AG10803 (cell line): ENCODE measurements at places on chromosomes 16 and 17.

DNA sequence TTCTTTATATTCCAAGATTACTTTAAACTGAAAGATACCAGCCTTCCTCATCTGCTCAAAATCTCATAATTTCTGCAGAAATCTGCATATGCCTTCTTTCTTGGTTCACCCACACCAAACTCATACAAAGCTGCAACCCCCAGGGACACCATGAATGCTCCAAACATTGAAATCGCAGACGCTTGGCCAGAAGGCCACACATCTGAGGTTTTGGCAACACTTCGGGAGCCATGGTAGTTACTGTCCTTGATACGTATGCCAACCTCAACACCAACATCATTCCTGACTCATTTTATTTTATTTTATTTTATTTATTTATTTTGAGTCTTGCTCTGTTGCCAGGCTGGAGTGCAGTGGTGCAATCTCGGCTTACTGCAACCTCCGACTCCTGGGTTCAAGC lies 11.8 kb downstream of the GSPT1 start:
- no peak for DNase-seq

DNA sequence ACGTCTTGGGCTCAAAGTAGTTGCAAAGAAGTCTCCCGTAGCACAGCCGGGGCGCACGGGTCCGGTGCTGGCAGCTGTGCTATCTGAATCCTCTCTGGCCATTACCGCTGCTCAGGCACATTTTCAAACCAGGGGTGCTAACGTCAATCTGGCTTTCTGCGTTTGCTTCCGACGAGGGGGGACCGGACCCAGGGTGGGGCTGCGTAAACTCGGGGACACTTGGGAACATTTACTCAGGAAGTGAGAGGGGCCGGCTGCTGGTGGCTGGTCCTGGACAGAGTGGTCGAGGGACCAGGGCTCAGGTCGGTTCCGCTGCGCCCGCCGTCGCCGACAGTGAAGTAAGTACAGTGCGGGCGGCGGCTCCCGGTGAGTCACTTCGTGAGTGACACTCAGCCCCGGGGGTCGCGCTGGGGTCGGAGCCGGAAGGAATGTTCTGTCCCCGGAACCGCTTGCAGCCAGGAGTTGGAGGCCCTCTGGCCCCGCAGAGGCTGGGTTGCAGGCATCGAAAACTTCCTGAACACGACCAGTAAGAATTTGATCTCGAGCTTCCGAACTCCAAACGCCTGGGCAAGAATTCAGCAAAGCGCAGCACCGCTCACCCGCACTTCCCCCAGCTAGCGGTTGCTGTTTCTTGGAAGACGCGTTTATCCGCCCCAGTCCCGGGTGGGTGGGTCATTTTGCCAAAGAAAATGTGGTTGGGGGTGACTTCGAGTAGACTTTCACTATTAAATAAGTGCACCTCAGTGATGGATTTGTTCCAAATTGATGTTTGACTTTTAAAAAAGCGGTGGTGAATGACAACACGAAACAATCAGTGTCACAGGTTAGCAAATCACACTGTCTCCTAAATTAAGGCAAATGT lies 1.4 kb upstream of the HS3ST3B1 start:
- DNase-seq: peak; percentile 69

- DNase-seq: no peak
Observed at GRCh38 chr17:17295141-17295540, 8.0 kb upstream of the NT5M start.

DNA sequence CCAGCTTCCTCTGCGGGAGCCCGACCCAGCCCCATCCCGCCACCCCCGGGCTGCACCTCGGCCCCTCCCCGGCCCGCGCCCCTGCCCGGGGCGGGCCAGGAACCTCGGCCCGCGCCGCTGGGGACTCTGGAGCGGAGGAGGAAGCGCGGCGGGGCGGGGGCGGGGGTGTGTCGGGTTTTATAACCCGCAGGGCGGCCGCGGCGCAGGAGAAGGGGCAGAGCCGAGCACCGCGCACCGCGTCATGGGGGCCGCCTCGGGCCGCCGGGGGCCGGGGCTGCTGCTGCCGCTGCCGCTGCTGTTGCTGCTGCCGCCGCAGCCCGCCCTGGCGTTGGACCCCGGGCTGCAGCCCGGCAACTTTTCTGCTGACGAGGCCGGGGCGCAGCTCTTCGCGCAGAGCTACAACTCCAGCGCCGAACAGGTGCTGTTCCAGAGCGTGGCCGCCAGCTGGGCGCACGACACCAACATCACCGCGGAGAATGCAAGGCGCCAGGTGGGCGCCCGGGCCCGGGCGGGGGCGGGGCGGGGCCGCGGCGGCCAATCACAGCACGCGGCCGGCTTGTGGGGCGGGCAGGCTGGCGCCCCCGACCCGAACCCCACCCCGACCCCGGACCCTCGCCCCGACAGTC lies at the start of gene ACE:
ACE (plus strand) TSS at position 208 of the 626 bp plus-strand sequence; CDS start at position 242, 34 bp downstream.
- DNase-seq: no peak

- peak; percentile 25 for DNase-seq
Observed at GRCh38 chr17:49290690-49291359, 60.2 kb upstream of the PHOSPHO1 start.

- peak; percentile 61 for DNase-seq
Observed at GRCh38 chr17:56434610-56435009, 158.9 kb upstream of the NOG start.

DNA sequence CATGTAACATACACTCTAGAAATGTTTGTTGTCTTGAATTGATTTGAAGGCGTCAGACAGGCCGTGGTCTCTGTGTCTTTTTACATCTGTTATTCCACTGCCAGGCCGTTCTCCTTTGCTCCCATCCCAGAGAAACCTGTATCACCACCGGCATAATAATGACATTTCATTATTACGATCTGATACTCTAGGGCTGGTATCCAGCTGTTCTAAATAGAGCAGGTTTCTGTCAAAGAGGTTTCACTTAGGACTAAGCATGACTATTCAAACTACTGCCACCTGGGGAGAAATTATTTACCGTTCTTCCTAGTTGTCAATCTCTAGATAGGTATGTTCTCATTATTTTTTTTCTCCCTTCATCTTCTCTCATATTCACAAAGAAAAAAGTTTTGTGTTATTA lies 1016.2 kb upstream of the EEF2KMT start:
- DNase-seq: no peak

DNA sequence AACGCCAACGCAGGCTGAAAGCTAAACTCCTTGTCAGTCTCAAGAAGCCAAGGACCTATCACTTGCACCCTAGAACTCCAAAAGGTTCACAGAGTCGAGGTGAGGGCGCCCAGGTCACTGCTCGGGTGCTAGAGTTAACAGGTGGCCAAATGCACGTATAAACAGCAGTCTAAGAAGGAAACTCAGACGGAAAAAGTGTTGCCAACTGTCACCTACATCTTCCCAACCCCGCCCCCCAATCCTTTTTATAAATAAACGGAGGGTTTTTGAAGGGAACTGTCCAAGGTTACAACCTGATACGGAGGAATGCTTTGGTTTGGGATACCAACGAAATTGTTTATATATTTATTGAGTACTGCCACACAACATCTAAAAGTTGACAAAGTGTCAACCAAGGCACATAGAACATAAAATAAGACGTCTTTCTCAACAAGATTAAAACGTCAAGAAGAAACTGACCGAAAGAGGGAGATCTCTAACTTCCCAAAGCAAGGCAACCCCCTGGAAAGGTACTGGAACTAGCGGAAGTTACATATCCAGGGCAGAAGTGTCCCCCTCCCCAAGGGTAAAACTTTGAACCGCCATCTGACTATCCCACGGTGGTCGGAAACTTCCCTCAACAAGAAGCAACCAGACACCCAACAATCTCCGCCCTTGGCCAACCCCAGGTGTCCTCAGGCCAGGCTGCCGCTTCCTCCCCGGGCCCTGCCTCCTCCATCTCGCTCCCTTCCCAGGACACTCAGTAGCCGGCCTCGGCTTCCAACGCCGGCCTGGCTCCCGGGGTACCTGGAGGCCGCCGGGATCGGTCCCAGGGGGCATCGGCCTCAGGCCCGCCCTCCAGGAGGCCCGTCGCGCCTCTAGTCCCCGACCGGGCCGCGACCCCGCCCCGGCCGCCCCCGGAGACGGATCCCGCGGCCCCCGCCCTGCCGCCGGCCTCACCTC lies 982 bp downstream of the SPAG9 start:
- peak; percentile 41 for DNase-seq

- DNase-seq: peak; percentile 39
Observed at GRCh38 chr17:7307686-7308624, 527 bp downstream of the EIF5A start.

GRCh38 chr16:13076878-13077277 lies 175.5 kb downstream of the SHISA9 start:
- no peak for DNase-seq

DNA sequence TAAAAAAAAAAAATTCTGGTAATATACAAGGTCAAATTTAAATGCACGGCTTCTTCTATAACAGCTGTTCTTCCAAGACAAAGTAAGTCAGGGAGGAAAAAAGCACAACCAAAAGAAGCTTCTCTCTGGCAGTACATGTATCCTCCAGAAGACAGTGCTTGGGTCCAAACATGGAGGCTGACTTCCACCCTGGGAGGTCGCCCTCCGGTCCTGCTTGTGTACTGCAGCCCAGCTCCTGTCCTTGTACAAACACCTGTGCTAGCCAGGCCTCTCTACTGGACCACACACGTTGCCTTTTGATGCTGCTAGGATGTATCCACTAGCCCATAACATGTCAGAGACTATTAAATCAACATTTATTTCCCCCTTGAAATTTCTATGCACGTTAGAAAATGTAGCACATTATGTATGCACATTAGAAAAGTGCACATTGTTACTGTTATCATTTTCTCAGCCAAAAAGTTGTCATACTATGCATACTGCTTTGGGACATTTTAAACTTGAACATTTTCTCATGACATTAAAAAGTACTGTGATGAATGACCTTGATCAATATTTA lies 21.9 kb downstream of the TEKT3 start:
- DNase-seq: no peak

DNA sequence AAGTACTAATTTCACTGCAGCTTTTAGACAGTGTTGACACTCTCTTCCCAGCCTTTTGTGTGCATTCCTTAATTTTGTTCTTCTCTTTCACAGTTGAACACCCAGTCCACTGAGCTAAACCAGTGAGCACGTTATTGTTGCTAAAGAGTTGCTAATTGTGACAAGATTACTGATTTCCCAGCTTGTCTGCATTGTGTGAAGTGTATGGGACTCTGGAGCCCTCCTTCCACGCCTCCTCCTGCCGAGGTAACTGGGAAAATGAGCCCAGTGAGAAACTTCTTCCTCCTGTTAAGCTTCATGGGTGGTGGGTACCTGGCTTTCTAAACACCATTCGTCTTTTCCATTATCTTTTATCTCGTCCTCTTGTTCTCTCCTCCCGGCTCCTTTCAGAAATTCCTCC lies 29.8 kb upstream of the DNAH17 start:
- DNase-seq: no peak

- no peak for DNase-seq
Observed at GRCh38 chr17:73100363-73100762, 7.9 kb upstream of the SLC39A11 start.

DNA sequence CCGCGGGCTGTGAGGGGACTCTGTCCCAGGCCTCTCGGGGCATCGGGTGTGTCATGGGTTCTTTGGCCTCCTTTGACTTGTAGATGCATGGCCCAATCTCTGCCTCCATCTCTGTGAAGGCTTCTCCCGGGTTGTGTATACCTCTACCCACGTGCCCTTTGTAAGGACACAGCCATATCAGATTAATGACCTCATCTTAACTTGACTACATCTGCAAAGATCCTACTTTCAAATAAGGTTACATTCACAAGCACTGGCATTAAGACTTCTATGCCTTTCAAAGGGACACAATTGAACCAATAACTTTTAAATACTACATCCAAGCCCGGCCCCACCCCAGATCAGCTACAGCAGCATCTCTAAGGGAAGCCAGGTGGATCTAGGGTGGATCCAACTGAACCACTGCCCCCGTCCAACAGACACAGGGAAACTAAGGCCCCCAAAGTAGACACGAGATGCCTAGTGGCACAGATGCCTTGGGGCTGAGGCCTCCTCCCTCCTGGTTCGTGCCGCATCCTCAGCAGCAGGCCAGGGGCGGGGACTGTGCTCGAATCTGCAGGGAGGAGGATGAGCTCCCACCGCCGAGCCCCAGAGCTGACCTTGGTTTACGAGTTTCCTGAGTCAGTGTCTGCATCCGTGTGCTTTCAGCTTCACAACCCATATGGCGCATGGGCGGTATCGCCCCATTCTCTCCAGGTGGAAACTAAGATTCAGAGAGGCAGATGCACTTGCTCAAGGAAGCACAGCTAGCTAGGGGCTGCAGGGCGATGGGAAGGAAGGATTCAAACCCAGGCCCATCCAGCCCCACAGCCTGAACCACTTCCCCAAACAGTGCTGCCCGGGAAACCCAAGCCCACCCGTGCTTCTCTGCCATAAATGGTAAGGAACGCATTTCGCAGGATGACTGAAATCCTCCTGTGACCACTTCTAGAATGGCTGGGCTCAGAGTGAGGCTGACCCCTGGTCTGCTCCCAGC lies 353.3 kb downstream of the C16orf95 start:
- no peak for DNase-seq

- DNase-seq: peak; percentile 18
Observed at GRCh38 chr16:83561876-83562275, 245.9 kb upstream of the HSBP1 start.

DNA sequence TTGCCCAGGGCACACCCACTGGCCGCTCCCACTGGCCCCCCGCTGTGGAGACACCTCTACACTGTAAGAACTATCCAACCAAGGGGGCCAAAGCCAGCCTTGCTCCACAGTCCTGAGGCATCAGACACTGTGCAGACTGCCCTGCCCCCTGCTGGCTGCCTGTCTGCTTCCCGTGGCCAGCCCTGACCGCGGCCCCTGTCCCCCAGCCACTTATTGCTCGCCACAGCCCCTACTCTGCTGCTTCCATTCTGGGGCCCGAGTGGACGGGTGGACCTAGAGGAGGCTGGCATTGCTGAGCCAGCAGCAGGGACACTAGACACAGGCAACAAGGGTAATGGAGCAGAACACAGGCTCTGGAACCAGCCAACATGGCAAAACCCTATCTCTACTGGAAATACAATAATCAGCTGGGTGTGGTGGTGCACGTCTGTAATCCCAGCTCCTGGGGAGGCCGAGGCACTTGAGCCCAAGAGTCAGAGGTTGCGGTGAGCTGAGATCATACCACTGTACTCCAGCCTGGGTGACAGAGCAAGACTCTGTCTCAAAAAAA lies 19.7 kb upstream of the LRRC37A3 start:
- peak; percentile 15 for DNase-seq

DNA sequence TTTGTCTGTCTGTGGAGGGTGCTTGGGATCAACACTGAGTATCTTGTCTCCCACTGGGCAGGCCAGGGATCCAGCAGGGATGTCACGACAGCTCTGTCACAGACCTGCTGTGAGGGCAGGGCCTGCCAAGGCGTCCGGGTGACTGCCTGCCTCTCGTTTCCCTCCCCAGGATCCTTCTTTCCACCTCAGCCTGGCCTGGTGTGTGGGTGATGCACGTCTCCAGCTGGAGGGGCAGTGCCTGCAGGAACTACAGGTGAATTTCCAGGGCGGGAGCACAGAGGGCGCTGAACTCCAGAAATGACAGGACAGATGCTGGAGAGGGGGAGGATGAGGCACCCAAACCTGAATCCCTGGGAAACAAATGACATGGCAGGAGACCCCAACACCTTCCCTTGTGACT lies 6.8 kb upstream of the MMP15 start:
- DNase-seq: no peak

GRCh38 chr17:58308173-58308984 lies 20.2 kb downstream of the TSPOAP1 start:
- DNase-seq: no peak

- no peak for DNase-seq
Observed at GRCh38 chr16:23232806-23233205, 50.3 kb downstream of the SCNN1G start.
